ENCODE measurements at places on chromosomes 4 and X.
A peak's percentile ranks its signal among the peaks of the same experiment; 100 is the strongest.

GRCh38 chr4:7444731-7445130, 10.0 kb upstream of the PSAPL1 start:
- no peak for DNase-seq

GRCh38 chr4:90876296-90876695, 749.1 kb downstream of the CCSER1 start:
- DNase-seq, result no peak

- no peak for DNase-seq
Observed at GRCh38 chr4:9938933-9939332, 82.4 kb downstream of the SLC2A9 start.

GRCh38 chr4:38717604-38718003, 53.6 kb downstream of the KLF3 start:
- no peak for DNase-seq

DNA sequence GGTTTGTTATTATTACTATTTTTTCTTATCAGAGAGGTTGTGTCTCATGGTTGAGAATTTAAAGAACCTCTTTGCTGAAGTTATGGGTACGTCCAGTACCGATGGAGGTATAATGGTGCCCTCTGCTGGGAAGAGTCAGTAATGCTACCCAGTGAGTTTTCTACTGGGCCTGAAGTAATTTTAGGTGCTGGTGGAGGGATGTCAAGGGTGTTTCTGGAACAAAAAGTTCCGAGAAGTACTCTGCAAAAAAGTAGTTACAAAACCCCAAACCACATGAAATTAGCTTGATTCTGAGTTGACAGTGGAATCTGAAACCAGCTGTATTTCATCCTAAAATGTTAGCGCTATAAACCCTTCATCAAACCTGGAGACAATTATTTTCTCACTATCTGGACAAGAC, 102.5 kb upstream of the MID1 start:
- DNase-seq, result peak; percentile 41

DNA sequence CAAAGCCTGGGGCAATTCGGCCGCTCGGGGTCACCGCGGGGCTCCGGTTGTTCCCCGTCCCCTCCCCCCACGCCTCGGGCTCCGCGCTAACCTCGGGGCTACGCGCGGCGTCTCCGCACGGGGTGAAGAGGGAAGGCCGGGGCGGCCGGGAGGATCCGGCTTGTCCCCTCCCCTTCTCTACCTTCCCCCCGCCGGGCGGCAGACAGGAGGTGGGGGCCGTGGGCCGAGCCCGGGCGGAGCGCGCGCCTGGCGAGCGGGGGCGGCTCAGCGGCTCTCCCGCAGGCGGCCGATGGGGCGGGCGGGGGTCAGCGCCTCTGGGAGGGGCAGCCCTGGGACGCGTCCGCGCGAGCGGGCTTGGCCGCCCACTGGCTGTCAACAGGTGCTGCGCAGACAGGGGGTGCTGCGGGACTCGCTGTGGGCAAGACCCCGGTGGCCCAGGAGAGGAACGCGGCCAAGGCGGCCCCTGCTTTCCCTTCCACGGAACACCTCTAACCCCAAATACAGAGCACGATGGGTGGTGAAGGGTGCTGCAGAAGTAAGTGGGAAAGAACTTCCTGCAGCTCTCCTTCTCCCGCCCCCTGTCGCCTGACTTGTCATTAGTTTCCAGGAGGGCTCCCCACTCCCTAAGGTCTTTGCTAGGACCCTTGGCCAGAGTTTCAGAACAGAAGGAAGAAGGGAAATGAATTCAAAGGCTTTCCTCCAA, at the start of gene PDGFC:
Gene PDGFC (minus strand): TSS at position 124 of the 703 bp plus-strand sequence. CDS start 896 bp downstream, outside the sequence.
- DNase-seq, result peak; percentile 21

- DNase-seq, result no peak
Observed at GRCh38 chrX:100911731-100912130, 17.0 kb downstream of the XKRX start.

DNA sequence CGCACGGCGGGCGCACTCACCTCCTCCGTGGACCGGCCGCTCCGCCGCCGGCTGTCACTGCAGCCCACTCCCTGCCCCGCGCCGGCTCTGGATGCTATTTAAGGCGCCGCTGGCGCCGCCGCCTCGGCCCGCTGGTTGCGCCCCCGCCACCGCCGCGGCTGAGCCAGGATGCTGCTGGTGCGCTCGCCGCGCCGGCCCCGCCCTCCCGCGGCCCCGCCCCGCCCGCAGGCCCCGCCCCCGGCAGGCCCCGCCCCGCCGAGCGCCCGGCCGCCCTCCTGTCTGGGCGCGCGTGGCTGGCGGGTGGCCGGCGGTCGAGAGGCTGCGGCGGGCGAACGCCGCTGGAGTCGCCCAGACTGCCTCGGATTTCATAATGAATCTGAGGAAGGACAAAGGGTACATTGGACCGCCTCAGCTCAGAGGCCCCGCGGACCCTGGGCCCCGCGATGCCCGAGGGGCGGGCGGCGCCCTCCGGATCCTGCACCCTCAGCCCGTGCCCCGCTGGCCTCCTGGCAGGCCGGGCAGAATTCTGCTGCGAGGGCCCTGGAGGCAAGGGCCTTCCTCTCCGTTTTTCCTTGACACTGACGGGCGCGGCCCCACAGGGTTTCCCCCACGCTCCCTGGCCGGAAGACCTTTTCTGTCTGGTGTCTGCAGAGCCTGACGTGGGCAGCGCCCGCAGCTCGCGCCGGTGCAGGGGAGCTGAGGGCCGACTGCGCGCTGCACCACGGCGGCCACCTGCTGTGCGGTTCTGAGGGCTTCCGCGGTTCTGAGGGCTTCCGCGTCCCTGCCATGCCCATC, at the start of gene ACSL1:
Gene ACSL1 (minus strand): TSS at position 73 of the 795 bp plus-strand sequence. CDS start 22,454 bp downstream, outside the sequence.
- peak; percentile 46 for DNase-seq

DNA sequence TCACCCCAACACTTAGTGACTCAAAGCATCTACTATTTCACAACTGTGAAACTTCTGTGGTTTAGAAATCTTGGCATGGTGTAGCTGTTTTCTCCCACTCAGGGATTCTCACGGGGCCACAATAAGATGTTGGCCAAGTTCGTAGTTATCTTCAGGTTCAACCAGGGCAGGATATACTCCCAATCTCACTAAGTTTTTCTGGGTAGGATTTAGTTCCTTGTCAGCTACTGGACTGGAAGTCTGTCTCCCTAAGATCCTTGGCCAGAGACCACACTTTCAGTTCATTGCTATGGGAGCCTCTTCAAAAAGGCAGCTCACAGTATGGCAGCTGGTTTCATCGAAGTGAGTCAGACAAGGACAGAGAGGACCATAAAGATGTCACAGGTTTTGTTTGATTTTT, 111.7 kb upstream of the PDHA2 start:
- no peak for DNase-seq

GRCh38 chr4:178027796-178028195, 585.6 kb upstream of the AGA start:
- no peak for DNase-seq

DNA sequence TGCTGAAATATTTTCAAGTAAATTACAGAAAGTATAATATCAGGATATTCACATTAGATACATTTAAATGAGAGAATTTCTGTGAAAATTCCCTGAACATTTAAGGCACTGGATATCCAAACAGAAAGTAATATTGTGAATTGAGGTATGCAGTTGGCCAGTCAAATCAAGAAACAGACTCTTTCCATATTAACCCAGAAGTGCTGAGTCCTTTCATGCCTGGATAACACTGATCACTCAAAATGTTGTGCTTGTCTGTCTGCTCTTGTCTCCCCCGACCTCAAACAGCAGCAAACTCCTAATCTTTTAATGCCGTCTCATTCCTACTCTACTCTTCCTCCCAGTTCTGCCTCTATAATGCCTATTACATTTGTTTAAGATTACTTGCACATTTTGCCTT, 51.2 kb downstream of the TBC1D9 start:
- DNase-seq, result no peak

DNA sequence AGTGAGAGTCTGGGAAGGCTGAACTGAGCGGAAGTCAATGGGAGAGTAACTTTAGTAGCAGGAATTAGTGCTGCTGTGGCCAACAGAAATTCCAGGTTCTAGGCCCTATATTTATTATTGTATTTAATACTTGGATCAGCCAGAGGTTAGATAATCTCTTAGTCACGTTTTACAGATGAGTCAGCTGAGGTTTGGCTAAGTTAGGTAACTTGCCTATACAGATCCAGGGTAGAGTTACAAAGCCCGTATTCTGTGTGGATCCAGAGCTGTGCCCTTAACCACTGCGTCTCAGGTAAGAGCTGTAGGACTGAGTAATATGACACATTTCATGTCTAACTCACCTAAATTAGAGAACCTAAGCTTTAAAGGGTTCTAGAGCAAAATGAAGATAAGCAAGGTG, 20.5 kb downstream of the PSMD10 start:
- DNase-seq, result no peak

- DNase-seq, result no peak
Observed at GRCh38 chr4:83152746-83153145, 38.2 kb upstream of the PLAC8 start.
